HCT116 (cell line): ENCODE measurements at places on chromosomes 3 and 15.

DNA sequence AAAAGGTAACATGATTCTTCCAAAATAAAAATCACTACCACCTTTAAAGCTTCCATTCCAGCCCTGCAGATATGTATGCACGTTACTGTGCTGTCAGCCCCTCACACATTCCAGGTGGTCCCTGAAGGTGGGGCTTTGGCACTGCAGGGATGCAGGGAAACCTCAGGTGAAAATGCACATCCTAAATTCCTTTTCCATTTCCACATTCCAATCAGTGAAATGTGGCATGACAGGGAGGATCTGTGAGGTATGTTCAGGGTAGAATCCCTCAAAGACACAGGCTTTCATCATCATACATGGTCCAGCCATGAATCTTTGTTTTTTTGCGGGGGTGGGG lies 45.3 kb downstream of the CCR4 start:
- no peak for DNase-seq

DNA sequence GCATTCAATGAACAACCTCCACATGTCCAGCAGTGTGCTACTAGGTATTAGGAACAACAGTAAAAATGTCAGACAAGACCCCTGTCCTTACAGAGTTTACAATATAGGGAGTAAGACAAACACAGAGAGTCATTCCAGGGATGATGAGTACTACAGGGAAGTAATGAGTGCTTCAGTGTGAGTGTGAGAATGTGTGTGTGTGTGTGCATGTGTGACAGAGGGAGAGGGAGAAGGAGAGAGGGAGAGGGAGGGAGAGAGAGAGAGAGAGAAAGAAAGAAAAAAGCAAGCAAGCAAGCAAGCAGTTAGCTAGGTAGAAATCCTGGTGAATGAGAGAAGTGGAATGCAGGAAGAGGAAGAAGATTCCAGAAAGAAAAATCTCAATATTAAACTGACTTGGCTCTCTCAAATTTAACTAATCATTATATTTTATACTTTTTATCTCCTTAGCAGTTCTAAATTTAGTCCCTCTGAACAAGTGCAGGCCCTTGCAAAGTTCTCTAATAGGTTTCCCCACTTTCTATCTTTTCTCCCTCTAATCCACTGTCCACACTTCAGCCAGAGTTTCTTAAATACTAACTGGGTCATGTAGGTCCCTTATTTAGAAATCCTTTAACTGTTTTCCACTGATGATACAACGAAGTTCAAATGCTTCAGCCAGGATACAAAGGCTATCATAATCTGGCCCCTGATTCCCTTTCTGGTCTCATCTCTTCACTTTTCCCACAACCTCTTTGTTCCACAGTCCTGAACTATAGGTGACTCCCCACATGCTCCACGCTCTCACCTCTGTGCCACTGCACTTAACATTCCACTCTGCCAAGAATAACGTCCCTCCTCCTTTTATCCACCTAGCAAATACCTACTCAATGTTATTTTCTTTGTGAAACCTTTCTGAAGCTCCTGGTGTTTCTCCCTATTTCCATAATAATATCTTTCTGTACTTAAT lies 10.3 kb downstream of the DCBLD2 start:
- no peak for DNase-seq

- no peak for DNase-seq
Observed at GRCh38 chr3:10492364-10493201, 12.8 kb downstream of the ATP2B2 start.

GRCh38 chr3:191728186-191728585 lies 267.2 kb downstream of the PYDC2 start:
- DNase-seq, result no peak

DNA sequence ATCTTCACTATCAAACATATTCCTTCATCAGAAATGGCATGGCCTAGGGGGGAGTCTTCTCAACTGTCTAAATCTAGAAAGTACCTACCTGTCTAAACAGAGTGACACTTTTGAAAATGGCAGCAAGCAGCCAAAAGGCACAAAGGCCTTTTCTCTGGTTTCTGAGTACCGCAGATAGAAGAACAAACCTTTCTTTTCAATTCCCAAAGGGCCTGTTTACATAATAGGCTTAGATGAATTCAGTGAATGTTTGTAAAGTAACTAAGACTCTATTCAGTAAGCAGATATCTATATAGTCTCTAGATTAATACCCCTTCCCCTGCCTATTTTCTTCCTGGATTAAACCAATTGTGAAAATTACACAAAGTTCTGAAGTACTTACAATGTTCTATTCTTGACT lies 7.1 kb downstream of the MYEF2 start:
- no peak for DNase-seq

- no peak for DNase-seq
Observed at GRCh38 chr3:104594491-104594890, 772.2 kb upstream of the ALCAM start.

DNA sequence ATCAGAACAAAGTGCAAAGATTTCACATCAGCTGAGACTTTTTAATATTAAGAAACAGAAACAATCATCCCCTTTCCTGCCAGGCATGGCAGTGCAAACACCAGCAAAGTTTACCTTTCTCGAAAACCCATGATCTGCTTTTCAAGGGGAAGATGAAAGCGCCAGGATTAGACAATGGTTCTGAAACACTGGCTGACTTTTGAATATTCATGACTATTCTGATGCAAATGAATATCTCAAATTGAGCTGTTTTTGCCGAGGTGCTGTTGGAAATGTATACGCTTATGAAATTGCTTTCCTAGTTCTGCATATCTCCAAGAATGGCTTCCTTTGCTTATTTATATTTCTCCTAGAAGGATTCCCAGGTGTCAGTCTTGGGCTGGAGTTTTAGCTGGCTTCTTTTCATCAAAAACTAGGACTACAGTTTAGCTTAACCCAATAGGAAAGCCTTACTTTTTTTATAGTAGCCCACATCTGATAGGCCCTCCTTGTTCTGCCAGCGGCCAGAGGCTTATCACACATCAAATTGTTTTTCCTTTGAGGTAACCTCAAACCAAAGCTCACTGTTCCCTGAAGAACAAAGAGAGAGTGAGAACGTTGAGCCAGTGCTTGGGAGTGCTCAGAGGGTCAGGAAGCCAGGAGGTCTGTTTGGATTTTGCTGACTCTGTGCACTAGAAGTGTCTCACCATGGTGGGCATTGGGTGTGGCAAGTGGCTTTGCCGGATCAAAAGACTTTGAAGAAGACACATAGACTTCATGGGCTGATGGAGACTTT lies 74.0 kb upstream of the PLCL2 start:
- DNase-seq, result no peak

DNA sequence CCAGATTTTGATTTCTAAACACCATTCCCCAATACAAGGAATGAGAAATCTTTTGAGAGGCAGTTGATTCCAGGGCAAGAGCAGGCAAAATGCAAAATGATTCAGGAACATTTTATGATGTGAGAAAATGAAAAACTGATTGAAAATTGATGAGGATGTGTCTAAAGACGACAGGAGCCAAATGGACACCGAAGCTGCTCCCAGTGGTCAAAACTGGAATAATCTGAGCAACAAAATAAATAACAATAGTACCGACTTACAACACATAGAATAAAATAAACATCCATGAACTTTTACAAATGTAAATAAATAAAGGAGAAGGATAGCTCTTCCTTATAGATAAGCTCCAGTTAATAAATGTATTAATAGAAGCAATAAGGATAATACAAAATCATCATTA lies 186.8 kb downstream of the OCA2 start:
- DNase-seq, result no peak

DNA sequence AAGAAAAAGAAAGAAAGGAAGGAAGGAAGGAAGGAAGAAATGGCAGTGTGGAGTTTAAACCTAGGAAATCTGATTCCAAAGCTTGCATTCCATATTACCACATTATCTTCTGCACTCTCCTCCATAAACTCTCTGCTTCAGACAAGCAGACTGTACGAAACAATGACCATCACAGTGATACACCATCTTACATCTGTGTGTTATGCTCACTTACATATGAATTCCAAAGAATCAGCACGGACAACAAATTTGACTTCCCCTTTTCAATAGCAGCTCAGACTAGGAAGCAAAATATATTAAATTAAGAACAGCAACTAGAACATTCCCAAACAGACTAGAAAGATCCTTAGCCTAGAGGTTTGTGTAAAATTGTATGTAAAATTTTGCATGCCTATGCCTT lies 18.0 kb upstream of the PPM1L start:
- DNase-seq, result no peak

DNA sequence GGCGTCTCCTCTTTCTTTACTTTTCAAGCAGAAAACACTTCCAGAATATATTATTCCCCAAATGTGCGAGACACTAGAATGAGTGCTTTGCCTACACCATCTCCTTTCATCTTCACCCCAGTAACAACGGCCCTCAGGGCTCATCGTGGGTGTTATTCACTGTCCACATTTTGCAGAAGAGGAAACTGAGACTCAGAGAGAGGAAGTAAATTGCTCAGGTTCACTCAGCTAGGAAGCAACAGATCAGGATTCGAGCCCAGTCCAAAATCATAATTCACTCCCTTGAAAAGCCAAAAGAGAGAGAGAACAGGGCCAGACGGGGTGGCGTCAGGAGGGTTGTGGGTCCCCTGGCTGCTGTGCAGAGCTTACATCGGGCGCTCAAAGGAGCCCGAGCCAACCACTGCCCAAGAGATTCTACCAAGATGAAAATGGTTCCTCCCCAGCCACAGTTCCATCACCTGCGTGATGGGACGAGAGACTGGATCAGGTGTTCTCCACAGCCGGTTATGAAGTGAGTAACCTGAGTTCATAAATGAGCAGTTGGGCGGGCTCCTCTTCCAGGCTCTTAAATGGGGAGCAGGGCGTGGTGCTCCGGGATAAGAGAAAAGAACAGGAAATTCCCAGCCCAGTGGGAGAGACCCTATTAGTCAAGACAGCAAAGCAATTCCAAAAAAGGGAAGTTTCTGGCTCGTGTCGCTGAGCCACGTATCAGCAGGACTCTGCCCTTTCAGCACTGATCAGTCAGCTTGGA lies 48.6 kb upstream of the FLNB start:
- no peak for DNase-seq

DNA sequence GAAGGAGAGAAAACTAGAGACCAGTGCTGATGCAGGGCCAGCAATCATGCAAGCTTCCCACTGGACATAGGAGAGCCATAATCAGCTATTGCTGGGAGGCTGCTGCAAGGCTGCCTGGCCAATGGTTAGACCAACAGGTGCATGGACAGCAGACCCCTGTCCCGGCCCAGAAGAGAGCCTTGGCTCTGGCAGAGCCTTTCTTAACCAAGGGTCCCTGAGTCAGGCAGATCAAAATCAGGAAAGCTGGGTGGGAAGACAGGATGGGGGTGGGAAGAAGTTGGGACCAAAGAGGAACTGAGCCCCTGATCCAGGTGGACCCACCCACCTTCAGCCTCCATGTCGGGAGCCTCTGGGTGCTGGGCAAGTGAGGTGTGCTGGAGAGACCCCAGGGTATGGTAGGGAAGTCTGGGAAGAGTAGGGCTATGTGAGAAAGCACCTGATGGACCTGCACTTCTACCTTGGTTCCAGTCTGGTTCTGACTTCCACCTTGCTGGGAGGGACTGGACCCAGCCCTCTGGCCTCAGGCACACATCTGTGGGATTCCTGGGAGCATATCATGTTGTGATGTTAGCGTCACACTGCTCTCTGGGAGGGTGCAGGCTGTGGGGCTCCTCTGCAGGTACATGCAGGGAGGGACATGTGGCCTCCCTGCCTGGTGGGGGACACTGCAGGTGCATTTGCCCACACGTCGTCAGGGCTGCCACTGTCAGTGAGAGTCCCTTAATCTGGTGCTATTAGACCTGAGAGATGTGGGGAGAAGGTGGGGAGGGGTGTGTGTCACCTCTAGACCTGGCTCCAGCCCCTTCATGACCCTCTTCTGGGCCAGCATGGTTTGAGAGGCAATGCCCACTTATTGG lies 24.7 kb downstream of the KY start:
- no peak for DNase-seq

- DNase-seq, result no peak
Observed at GRCh38 chr3:122679882-122680474, 661 bp upstream of the PARP14 start.

GRCh38 chr15:67652586-67652985 lies 110.1 kb downstream of the MAP2K5 start:
- no peak for DNase-seq

GRCh38 chr3:195758721-195759353 lies 38.1 kb downstream of the MUC20 start:
- no peak for DNase-seq

DNA sequence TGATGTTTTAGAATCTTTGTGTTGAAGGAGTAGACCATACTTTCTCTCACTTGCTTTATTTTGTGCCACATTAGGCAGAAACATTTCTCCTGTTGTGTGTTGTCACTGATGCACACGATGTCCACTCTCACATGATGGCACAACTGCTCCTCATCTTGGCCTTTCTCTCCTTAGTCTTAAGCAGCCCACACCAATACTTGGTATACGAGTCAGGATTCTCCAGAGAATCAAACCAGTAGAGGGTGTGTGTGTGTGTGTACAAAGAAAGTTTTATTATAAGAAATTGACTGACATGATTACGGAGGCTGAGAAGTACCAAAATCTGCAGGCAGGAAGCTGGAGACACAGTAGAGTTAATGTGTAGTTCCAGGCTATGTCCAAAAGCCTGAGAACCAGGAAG lies 187.1 kb downstream of the ALCAM start:
- DNase-seq, result no peak

GRCh38 chr15:85047271-85047948 lies 65.8 kb downstream of the PDE8A start:
- DNase-seq, result no peak

DNA sequence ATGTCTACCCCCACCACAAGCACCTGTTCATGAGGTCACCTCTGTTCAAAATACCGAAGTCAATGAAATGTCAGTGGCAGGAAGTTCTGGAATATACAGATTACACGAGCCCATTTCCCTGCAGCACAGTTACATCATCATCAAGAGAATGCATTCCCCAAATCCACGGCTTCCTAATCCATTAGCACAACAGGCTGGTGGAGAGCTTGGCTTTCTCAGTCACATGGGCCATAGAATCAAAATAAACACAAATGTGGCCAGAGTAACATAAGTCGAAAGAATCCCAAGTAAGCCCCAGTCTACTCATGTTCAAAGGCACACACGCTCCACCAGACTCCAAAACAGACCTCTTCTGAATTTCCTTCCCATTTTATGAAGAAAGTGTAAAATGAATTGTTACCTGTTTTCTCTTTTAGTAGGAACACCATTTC lies 419.3 kb downstream of the MAGI1 start:
- no peak for DNase-seq

- no peak for DNase-seq
Observed at GRCh38 chr15:73996267-73996666, 1.8 kb downstream of the PML start.

DNA sequence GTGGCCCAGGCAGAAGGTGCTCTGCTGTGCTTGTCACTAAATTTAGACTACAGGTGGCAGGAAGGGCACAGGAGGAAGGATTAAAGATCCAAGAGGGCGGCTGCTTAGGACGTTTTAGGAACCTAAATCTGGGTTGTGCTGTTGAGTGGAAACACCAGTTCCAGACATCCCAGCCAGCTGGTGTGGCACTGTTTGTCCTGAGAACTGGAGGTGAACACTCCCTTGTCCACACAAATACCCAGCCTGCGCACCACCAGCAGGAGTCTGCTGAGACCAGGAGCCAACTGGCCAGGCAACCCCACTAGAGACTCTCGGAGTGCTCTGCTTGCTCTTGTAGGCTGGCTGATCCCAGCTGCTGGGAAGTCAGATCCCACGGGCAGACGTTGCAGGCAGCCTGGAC lies 30.3 kb upstream of the UACA start:
- DNase-seq, result no peak
